ENCODE measurements at places on chromosomes 2 and 18.

DNA sequence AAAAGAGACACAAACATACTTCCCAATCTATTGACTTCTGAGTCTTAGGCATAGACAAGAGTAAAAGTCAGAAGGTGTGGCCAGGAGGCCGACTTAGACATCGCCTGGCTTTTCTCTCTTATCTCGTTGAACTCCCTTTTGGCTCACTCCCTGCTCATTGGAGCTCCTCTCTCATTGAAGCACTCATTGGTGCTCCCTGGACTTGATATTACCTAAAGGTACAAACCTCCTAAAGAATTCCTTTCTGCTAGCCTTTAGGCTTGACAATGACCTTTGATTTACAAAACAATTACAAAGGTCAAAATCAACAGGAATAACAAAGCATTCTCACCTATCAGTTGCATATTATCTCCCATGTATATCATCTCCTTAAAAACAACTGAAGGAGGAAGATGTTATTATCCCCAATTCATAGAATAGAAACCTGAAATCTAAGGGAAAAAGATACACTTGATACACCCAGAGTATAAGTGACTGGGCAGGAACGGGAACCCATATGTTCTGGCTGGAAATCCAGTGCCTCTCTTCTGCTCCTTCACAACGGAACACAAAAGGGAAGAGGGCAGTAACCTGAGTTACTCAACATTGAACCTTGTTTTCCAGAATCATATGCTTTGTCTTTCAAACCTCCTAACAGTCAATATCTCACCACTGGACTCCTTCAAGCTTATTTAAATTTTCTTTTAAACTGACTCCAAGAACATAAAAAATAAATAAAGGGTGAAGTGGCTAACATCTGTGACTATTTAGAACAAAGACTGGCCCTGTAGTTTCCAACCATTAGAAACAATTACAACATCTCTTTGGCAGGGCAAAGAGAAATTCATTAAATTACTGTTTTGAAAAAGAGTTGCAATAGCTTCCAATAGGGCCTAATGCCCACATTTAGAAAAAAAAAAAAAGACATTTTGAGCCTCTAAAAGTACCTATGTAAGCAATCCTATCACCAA, 1247.9 kb downstream of the LRP1B start:
- no peak for DNase-seq

DNA sequence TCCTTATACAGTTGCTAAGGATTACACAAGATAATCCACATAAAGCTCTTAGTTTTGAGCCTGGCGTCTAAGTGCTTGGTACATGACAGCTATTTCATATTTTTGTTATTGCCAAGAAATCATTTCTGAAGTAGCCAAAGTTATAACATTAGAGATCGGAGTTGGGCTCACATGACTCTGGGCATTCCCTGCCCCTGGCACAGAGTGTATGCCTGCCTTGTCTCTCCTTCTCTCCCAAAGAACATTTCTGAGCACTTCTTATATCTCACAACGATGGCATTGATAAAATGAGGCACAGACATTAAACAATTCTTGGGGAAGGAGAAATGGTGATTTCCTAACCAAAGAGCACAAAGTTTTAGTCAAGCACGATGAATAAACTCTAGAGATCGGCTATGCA, 87.7 kb upstream of the DDX18 start:
- DNase-seq: no peak

DNA sequence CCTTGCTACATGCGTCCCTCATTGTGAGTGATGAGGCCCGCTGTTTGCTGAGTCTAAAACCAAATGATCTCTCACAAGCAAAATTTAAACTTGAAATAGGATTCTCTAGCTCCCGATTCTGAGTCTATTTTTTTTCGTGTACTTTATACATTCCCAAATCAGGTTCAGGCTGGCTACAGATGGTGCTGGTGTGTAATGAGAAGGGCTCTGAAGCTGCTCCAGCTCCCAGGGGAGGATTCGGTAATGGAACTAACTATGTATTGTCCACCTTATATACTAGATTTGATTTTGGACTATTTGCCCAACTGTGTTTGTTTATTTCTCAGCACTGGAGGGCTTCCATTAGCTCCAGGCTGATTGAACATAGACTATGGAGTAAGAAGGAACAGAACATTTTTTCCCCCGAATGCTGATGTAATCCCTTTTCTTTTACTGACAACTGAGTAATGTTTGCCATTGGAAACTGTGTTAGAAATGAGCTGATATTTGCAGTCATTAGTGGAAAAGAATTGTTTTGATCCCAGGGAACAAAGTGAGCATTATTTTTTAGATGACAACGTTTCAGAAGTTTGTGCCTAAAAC, 274.0 kb upstream of the FIGN start:
- DNase-seq: no peak

- no peak for DNase-seq
These were observed at the start of gene DNER for GRCh38 chr2:229714080-229714735. Gene DNER (minus strand): TSS chr2:229714555. CDS start chr2:229714423, 132 bp downstream.

- no peak for DNase-seq
These were observed 145.0 kb upstream of the OSR1 start for GRCh38 chr2:19503406-19503805.

GRCh38 chr2:236686561-236686960, 116.9 kb downstream of the ACKR3 start:
- DNase-seq: no peak

DNA sequence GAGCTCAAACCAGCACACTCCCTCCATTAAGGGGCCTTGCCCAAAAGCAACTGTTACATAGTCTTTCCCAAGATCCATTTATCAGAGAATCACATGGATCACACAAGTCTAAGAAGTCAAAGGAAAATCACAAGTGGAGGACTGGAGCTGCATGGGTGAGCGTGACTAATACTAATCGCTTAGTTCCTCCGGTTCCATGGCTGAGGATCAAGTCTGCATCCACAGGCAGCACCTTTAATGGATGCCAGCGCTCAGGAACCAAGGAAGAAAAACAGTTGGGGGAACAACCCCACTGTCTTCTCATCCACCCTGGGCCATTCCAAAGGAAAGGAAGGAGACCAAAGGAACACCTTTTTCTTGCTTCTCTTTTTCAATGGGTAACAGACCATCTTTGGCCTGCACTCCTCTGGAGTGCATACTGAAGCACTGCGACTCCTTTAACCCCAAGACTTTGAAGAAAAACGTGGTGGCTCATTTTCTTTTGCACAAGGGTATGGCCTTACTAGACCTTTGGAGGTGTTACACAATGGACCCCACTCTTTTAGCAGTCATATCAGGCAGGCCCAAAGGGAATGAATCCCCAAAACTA, 9.2 kb upstream of the WDR33 start:
- peak; percentile 47 for DNase-seq

DNA sequence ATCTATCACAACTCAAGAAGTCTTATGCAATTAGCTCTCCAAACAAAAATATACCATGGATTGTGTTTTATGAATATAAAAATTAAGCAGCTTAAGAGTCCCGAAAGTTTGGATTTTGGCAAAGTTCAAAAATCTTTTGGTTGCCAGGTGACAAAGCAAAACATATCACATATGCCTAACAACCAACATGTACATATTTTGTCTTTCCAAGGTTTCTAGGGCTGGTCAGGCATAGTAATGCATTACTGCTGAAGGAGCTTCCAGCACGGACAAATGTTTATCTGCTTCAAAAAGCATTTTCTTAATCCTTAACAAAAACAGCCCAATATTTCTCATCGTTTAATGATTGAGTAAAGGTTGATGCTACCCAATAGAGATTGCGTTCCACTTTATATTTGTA, 1327.1 kb upstream of the ZEB2 start:
- peak; percentile 27 for DNase-seq

- DNase-seq: no peak
These were observed 9.3 kb upstream of the FHL2 start for GRCh38 chr2:105407946-105408743.

GRCh38 chr2:233349005-233349998, 5.0 kb upstream of the DGKD start:
- no peak for DNase-seq

GRCh38 chr2:37013315-37013641, 46.9 kb upstream of the STRN start:
- DNase-seq: no peak

DNA sequence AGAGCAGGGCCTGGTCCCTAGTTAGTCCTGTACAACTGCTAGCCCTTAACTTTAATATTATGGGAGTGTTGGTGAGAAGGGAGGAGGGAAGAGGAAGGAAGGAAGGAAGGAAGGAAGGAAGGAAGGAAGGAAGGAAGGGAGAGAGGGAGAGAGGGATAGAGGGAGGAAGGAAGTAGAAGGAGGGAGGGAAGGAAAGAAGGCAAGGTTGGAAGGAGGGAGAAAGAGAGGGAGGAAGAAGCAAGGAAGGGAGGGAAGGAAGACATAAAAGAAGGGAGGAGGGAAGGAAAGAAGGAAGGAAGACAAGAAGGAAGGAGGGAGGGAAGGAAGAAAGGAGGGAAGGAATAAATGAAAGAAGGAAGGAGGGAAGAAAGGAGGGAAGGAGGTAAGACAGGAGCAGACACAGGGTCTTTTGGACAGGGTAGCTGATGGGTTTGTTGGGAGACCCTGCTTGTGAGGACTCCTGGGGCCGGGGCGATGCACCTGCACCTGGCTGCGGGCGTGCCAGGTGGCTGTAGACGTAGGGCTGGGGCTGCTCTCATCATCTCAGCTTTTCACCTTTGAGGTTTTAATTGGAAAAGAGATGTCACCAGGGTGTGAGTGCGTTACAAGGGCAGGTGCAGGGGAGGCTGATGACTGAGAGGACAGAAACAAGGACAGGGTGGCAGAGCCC, 5.9 kb upstream of the POMC start:
- DNase-seq: no peak

DNA sequence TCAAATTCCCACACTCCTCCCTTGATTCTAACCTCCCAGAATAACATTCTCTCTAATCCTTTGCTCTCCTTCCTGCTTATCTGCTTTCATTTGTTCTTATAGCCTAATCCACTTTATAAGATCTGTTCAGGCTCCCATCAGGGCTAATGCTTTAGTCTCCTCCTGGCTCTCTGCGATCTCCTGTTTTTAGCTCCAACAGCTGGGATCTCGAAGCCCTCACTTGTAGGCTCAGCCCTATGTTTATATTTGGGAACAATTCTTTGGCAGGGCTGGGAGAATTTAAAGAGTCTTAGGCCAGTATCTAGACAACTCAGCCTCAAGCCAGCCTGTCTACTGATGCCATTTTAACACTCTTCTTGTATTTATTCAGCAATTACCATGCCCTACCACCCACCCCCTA, 27.2 kb upstream of the RAPH1 start:
- no peak for DNase-seq

- DNase-seq: no peak
These were observed 392.6 kb downstream of the HRH4 start for GRCh38 chr18:24853076-24853475.

- DNase-seq: no peak
These were observed 141.6 kb downstream of the HDAC4 start for GRCh38 chr2:239259173-239259572.

DNA sequence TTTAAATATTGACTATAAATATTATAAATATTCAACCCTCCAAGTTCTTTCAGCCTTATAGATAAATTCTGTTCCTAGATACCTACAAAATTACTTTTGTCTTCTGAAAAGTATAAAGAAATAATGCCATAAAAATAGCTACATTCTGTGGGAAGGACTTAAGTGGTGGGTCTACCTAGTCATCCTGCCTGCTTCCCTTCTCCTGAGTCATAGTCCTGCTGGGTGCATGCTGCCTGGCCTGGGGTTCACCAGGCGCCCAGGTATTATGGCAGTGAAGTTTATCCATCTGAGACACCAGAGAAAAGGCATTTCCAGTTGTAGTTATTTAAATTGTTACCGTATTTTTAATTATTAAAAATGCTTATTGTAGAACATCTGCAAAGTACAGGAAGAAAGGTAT, 167.5 kb downstream of the SLC39A10 start:
- no peak for DNase-seq

GRCh38 chr2:28493636-28494035, 2.2 kb upstream of the PLB1 start:
- DNase-seq: no peak

DNA sequence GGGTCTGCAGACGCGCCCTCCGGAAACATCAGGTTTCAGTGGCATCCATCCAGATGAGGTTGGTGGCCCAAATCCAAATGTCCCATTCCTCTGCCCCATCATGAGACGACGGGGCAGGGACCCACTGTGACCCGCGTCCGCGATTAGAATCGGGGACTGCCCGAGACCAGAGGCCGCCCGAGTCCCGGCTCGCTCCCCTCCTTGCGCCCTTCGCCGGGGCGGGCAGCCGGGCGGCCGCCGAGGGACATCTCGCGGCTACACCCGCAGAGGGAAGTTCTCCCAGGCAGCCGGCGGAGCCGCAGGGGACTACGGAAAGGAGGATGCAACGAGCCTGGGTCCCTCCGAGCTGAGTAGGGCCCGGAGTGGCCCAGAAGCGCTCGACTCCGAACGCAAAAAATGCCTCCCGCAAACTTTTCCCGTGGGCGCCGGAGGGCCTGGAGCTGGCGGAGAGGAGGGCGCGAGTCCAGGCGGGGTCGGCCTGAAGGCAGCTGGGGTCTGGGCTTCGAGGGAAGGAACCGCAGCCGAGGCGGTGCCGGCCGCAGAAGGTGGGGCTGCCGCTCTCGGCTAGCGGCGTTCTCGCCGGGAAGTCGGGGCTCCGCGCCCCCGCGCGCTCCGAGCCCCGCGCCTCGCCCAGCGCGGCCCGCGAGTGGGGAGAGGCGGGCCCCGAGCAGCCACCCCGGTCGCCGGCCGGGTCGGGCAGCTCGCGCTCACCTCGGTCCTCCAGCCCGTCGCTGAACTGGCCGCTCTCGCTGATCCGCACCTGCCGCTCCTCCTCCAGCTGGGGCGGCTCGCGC, 580 bp downstream of the TMEM163 start:
- no peak for DNase-seq

DNA sequence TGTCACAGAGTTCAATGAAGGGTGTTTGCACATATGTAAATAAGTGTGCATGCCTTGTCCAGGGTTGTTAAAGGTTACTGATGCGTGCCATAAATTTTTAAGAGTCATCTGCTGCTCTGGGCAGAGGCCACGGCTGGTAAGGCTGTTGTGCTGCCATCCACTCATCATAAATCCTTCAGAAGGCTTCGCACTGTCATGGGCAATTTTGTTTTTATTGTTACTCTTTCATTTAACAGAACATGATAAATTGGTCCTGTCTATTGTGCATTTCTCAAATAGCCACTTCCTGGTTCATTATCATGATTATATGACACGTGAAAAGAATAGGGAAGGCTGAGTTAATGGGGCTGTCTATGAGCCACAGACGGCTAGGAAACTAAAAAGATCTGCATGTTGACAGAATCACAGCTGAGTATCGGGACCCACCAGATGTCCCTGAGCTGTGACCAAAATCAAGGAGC, 634.3 kb upstream of the SOX11 start:
- no peak for DNase-seq

DNA sequence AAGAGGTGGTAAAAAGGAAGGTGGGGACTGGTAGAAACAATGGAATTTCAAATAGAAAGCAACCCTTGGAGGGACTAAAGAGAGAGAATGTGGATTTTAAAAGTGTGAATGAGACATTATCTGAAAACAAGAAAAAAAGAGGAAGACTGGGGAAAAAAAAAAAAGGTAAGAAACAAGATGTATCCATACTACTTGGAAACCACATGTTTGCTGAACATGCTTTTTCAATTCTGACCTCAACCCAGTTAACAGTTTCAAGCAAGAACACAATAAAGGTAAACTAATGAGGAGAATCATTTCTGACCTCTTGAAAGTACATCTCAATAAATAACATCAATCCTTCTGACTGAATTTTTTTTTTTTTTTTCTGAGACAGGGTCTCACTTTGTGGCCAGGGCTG, 2.6 kb downstream of the FARSB start:
- no peak for DNase-seq

GRCh38 chr2:228700638-228701037, 519.2 kb upstream of the SPHKAP start:
- DNase-seq: peak; percentile 89

GRCh38 chr2:165328272-165328671, 89.1 kb downstream of the SCN2A start:
- no peak for DNase-seq
